ENCODE measurements at places on chromosomes 7 and 10. TPM values are rescaled to one million over a fixed set of nuclear protein-coding genes. Genes with fewer than 3 reads are reported as not detected.

GRCh38 chr10:45253183-45253914 lies 62.1 kb downstream of the OR13A1 start:
- no peak overlapping the region for H3K27ac ChIP-seq
- H3K4me1 ChIP-seq: no peaks in the 10 kb centered on the region
- H3K36me3 ChIP-seq: no peaks in the 10 kb centered on the region
- no peak for DNase-seq
- H3K4me3 ChIP-seq: no peak overlapping the region

DNA sequence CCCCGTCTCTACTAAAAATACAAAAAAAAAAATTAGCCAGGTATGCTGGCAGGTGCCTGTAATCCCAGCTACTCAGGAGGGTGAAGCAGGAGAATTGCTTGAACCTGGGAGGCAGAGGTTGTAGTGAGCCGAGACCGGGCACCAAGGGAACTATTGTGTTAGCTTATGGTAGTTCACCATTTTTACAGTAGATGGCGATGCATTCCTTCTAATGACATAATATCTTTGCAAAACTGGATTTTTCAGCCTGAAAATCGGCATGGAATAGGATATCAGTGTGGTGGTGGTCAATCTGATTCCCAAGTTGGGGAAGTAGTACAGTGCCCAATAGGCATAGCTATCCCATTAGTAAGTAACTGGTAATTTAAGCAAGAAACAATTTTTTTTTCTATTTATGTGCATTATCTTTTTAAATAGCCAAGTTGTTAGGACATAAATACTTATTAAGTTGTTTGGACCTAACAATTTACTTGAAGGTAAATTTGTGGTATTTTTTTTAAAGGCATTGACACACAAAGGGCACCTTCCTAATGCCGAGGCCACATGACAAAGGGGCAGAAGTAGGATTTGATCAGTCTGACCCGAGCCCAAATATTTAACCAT lies 17.6 kb upstream of the IMPDH1 start:
- peaks cover 4% of the 10 kb centered on the region for H3K4me1 ChIP-seq
- no peak overlapping the region for H3K4me3 ChIP-seq
- no peak for DNase-seq
- H3K27me3 ChIP-seq: no peaks in the 10 kb centered on the region
- H3K36me3 ChIP-seq: no peaks in the 10 kb centered on the region

DNA sequence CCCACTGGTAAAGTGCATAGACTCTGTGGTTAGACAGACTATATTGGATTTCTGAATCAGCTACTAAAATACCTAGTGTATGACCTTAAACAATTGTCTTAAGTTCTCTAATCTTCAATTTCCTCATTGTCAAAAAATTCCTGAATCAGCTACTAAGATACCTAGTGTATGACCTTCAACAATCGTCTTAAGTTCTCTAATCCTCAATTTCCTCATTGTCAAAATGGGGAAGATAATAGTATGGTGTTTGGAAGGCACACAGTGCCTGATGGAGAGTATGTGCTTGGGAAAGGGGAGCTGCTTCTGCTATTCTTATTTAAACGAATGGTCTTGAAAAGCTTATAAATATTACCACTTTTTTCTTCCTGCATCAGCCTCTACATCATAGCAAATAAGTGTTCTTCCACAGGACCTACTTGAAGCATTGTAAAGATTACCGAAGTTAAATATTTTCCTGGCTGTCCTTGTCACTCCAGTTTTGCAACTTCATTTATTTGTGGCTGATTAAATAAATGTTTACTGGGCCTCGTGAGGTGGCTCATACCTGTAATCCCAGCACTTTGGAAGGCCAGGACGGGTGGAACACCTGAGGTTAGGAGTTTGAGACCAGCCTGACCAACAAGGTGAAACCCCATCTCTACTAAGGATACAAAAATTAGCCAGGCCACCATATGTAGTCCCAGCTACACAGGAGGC lies 64.4 kb upstream of the ITGA8 start:
- no peak for DNase-seq
- no peaks in the 10 kb centered on the region for H3K27me3 ChIP-seq
- H3K4me3 ChIP-seq: no peak overlapping the region
- H3K4me1 ChIP-seq: no peaks in the 10 kb centered on the region
- no peak overlapping the region for H3K27ac ChIP-seq
- H3K36me3 ChIP-seq: no peaks in the 10 kb centered on the region

DNA sequence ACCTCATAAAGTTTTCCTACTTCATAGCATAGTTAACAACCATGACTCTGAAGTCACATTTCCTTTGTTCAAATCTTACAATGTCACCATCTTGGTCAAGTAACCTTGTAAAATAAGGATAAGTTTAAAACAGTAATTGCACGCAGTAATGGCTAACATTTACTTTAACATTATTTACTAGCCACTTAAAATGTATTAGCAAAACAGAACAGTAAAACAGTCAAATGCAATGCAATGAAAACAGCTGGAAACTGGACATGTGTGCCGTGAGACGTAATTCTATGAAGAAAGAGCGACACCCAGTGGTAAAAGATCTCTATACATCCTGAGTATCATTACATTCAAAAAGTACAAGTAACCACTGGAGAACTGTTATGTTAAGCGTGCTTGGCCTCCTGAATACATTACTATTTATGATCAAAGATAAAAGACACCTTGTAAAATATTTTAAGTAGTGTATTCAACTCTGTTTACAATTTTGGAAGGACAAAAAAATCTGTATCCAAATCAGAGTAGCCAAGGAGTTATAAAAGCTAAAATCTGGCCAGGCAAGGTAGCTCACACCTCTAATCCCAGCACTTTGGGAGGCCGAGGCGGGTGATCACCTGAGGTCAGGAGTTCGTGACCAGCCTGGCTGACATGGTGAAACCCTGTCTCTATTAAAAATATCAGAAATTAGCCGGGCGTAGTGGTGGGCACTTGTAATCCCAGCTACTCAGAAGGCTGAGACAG lies 27.2 kb downstream of the ATE1 start:
- no peaks in the 10 kb centered on the region for H3K36me3 ChIP-seq
- DNase-seq: peak; percentile 21
- H3K27ac ChIP-seq: no peak overlapping the region
- no peaks in the 10 kb centered on the region for H3K27me3 ChIP-seq
- no peaks in the 10 kb centered on the region for H3K4me1 ChIP-seq
- no peak overlapping the region for H3K4me3 ChIP-seq

DNA sequence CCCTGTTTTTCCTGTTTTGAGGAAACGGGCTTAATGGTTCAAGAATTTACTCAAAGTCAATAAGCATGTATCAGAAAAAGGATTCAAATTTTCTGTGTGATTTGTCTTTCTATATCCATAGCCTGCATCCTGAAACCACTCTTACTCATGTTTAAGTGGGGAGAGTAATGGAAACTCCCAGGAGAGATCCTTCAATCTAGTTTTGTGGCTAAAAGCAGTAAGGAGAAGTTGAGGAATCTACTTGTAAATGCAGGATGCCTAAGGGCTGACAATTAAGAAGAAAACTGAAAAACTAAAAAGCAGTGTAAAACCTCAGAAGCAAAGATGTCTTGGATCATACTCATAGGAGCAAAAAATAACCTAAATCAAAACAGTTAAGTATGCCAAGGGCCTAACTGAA lies 68.1 kb upstream of the GRID1 start:
- H3K36me3 ChIP-seq: peaks cover 56% of the 10 kb centered on the region
- H3K27ac ChIP-seq: no peak overlapping the region
- DNase-seq: no peak
- no peaks in the 10 kb centered on the region for H3K27me3 ChIP-seq
- H3K4me3 ChIP-seq: no peak overlapping the region
- no peaks in the 10 kb centered on the region for H3K4me1 ChIP-seq

GRCh38 chr7:68438811-68439210 lies 1159.5 kb upstream of the AUTS2 start:
- no peak for DNase-seq
- no peak overlapping the region for H3K4me3 ChIP-seq
- no peaks in the 10 kb centered on the region for H3K4me1 ChIP-seq
- no peaks in the 10 kb centered on the region for H3K27me3 ChIP-seq
- no peak overlapping the region for H3K27ac ChIP-seq
- H3K36me3 ChIP-seq: no peaks in the 10 kb centered on the region

DNA sequence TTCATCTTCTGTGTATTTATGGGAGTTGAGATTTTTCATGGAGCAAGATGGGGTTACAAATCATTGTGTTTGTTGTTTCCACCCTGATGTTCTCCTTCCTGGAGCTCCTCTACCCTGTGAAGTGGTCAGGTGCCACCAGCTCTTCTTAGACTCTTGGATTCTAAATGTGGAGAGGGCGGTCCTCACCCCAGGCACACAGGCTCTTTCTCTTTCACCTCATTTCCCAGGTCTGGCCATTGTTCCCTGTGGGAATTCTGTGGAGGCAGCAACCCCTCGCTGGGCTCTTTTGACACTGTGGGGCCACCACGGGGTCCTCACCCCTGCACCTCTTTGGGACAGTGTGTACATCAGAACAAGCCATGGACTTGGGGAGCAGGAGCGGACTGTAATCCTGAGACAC lies 95.9 kb downstream of the TRRAP start:
- H3K36me3 ChIP-seq: peaks cover 100% of the 10 kb centered on the region
- no peak for DNase-seq
- no peak overlapping the region for H3K4me3 ChIP-seq
- H3K27ac ChIP-seq: no peak overlapping the region
- no peaks in the 10 kb centered on the region for H3K4me1 ChIP-seq
- H3K27me3 ChIP-seq: no peaks in the 10 kb centered on the region

- DNase-seq: no peak
- peak overlapping the region; percentile 76 for H3K4me3 ChIP-seq
These were observed 316 bp downstream of the RBM48 start for GRCh38 chr7:92528958-92529264.

DNA sequence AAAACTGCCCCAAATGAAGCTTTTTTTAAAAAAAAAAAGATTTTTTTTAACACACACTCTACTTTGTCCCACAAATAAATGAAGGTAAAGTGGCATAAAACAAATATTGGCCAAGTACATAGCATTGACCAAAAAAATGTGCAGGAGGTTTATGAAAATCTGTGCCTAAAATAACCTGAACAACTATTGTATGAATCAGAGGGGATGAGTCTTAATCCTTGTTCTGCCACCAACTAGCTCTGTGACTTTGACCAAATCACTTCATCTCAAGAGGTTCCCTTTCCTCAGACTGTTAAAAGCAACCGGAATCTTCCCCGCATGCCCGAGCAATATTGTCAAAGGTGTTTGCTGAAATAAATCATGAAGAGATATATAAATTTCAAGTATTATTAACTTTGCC lies 150.4 kb upstream of the NEBL start:
- no peak overlapping the region for H3K4me3 ChIP-seq
- no peak overlapping the region for H3K27ac ChIP-seq
- no peak for DNase-seq
- no peaks in the 10 kb centered on the region for H3K27me3 ChIP-seq
- H3K36me3 ChIP-seq: no peaks in the 10 kb centered on the region

DNA sequence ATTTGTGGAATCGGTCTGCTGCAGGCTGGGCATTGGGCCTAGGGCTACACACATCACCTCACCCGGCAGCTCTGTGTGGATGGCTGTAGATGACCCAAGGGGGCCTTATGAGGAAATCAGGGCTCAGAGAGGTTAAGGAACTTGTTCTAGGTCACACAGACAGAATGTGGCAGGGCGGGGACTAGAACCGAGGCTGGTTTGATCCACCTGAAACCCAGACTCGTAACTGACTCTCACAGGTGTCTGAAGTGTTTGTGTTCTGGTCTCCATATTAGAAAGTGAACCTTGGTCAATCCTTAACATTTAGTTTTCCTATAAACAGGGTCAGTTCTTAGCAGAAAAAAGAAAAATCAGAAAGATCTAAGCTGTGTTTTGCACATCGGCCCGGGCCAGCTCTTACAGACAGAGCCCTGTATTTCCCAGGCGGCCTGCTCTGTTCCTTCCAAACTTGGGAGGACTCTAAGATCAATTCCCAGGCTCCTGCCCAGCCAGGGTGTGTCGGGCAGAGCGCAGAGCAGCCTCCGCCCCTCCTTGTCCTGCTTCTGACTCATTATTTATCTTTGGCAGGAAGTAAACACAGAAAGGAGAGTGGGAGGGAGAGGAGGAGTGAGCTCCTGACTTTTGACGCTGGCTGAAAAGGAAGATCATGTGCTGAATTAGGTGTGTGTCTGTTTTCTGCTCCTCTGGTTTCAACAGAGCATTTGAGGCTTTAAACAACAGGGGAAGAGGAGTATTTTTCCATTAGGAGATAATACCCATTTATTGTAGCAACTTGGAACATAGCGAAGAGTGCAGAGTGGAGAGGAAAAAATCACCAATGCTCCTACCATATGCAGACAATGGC lies 74.1 kb downstream of the TACC2 start:
- H3K27ac ChIP-seq: peak overlapping the region; percentile 85
- H3K36me3 ChIP-seq: no peaks in the 10 kb centered on the region
- no peaks in the 10 kb centered on the region for H3K27me3 ChIP-seq
- peak; percentile 85 for DNase-seq
- no peak overlapping the region for H3K4me3 ChIP-seq

DNA sequence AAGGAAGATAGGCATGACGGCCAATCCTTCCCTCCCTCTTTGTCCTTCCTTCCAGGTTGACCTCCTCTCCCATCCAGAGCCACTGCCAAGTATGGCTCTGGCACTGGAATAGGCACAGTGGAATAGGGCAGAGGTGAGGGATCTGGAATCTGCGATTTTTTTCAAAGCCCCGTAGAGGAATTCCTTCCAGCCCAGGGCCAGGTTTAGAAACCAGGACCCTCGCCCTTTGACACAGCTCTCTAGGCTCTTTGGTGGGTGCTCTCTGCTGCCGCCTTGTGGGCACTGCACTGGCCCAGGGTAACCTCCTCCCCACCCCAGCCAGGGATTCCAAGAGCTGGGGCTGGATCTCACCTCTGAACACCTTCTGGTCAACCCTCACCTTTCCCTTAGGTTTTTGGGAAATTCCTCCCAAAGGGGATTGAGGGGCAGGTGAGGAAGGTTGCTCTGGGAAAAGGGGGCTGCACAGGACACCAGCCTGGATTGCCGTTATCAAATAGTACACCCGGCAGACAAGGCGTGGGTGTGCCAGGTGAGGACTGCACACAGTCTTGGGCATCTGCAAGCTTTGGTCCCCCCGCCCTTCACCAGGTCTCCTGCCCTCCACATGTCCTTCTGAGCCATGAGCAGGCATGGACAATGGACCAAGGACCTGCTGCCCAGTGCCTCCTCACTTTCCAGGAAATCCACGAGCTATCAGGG lies 22.8 kb downstream of the C10orf105 start:
- peak; percentile 78 for DNase-seq
- no peaks in the 10 kb centered on the region for H3K27me3 ChIP-seq
- no peaks in the 10 kb centered on the region for H3K36me3 ChIP-seq
- H3K4me1 ChIP-seq: peaks cover 59% of the 10 kb centered on the region
- no peak overlapping the region for H3K4me3 ChIP-seq

DNA sequence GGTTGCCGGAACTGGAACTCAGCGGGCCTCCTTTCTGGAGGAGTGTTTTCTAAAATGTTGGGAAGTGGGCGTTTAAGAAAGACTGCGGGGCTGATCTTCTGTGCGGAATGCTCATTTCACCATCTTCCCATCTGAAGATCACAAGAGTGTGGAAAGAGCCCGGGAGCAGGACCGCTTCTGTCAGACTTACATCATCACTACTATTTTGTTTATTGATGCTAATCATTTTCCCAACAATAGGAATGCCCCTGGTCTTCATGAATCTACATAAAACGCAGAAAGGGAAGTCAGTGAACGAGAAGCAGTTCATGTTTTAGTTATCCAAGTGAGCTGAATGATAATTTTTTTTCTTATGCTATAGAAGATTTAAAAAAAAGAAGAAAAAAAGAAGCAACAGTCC lies 447.8 kb upstream of the MKI67 start:
- no peak for DNase-seq
- no peaks in the 10 kb centered on the region for H3K4me1 ChIP-seq
- no peak overlapping the region for H3K4me3 ChIP-seq
- no peaks in the 10 kb centered on the region for H3K36me3 ChIP-seq
- no peak overlapping the region for H3K27ac ChIP-seq

The OLAH gene
- total RNA-seq: not detected

The TEX36 gene
- total RNA-seq: not detected

The TMEM229A gene
- not detected for total RNA-seq

The OR2A7 gene
- total RNA-seq: 0.56 TPM

The GPR37 gene
- total RNA-seq: 0.09 TPM

The PON3 gene
- 0.88 TPM for total RNA-seq

The CDK1 gene
- total RNA-seq: 0.56 TPM

The RBP3 gene
- total RNA-seq: not detected

The CD36 gene
- 1,458 TPM for total RNA-seq
